Stimulated activated CD8-positive, alpha-beta memory T cell treated with anti-CD3 and anti-CD28 coated beads, Interleukin-15, amount 100 ng/mL, for 48 hours (primary cell): ENCODE measurements at places on chromosomes 2 and 18.
A peak's percentile ranks its signal among the peaks of the same experiment; 100 is the strongest.

- no peak for DNase-seq
Measured at GRCh38 chr2:153059338-153060052, 341.1 kb downstream of the ARL6IP6 start.

GRCh38 chr2:212997526-212998020 is 153.8 kb downstream of the IKZF2 start:
- DNase-seq, result no peak

DNA sequence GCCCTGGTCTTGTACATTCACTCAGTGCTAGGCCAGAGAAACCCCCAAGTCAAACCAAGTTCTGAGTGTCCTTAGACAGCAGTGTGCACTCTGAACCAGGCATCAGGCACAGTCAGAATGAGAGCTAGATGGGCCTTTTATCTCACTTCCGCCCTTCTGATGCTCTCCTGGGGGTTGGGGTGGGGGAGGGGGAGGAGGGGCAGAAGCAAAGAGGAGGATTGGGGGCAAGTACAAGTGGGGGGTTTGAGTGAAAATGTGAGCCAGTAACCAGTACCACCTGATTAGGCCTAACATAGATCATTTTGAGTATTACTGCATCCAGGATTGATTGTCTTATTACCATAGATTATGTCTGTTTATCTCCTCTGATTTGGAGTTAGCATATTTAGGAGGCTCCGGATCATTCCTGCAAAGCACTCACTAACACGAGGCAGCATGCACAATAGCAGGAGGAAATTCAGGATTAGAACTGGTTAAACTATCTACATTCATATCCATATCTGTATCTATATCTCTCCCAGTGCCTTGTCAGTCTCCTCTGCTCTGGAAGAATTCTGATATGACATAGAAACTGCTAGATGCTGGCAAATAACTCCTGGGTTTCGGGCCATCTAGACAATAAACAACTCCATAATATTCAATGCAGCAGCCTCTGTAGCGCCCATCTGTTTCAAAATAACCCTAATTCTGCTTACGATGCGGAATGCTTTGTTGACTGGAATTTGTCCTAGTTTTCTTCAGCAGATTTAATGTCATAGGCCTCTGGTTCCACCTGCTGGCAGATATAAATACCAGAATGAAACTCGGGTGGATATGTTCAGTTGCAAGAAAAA is 149.1 kb downstream of the RHBDD1 start:
- DNase-seq, result no peak

- DNase-seq, result no peak
Measured at GRCh38 chr2:28516950-28517349, 21.1 kb downstream of the PLB1 start.

GRCh38 chr2:62706721-62707521 is 1.4 kb downstream of the EHBP1 start:
- no peak for DNase-seq

- DNase-seq, result peak; percentile 57
Measured at GRCh38 chr2:39513641-39514094, 76.6 kb upstream of the MAP4K3 start.

- DNase-seq, result no peak
Measured at GRCh38 chr2:153074207-153074606, 355.8 kb downstream of the ARL6IP6 start.

GRCh38 chr2:95025406-95026319 is at the start of gene MAL:
TSS of gene MAL (plus strand) at chr2:95025708. CDS start at chr2:95025793, 85 bp downstream.
- DNase-seq, result no peak

GRCh38 chr2:161020437-161020836 is 139.8 kb upstream of the TANK start:
- no peak for DNase-seq

GRCh38 chr2:189285962-189286645 is 106.5 kb upstream of the COL5A2 start:
- no peak for DNase-seq

GRCh38 chr2:60091894-60092293 is 461.6 kb downstream of the BCL11A start:
- DNase-seq, result no peak

- DNase-seq, result no peak
Measured at GRCh38 chr2:180002198-180002770, 4.8 kb downstream of the CWC22 start.

GRCh38 chr2:24855726-24856125 is 62.5 kb downstream of the CENPO start:
- no peak for DNase-seq

GRCh38 chr2:113755835-113756354 is 547 bp downstream of the SLC35F5 start:
- DNase-seq, result peak; percentile 36

DNA sequence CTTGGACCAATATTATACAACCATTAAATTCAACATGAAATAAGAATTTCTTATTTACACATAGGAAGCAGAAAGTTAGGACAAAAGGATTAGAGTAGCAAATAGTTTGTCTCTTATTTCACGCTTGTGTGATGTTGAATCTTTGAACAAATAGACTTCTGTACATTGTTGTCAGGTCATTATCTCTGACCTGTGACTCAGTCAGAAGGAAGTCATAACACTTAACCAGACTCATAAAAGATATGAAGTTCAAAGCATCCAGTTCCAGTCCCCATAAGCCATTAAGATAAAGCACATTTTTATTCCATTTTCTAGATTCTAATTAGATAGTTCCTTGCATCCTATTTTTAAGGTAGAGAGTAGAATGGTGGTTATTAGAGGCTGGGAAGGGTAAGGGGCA is 130.8 kb downstream of the UPP2 start:
- no peak for DNase-seq

- no peak for DNase-seq
Measured at GRCh38 chr2:209534228-209534627, 110.4 kb downstream of the MAP2 start.

GRCh38 chr2:152443771-152444170 is 108.8 kb downstream of the FMNL2 start:
- DNase-seq, result no peak

DNA sequence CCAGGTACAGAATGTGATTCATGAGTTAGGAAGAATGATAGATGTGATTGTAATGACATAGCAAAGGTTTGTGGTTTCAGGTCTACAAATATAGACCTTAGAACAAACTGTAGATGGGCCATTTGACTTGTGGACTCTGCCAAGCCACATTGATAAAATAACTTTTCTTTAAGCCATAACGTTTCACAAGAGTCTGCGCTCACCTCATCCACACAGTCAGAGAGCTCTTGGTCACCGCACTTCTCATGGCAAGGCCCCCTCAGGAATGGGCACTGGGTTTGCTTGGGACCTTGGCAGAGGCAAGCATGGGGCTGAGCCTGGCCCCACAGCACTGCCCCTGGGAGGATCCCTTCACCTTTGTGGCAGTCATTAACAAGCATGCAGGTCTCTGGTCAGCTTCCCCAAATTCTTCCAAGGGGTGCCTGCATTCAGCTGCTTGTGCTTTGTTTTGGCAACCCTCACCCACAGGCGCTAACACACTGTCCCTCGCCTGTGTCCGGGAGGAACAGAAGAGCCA is 14.0 kb downstream of the ARMC9 start:
- DNase-seq, result no peak

DNA sequence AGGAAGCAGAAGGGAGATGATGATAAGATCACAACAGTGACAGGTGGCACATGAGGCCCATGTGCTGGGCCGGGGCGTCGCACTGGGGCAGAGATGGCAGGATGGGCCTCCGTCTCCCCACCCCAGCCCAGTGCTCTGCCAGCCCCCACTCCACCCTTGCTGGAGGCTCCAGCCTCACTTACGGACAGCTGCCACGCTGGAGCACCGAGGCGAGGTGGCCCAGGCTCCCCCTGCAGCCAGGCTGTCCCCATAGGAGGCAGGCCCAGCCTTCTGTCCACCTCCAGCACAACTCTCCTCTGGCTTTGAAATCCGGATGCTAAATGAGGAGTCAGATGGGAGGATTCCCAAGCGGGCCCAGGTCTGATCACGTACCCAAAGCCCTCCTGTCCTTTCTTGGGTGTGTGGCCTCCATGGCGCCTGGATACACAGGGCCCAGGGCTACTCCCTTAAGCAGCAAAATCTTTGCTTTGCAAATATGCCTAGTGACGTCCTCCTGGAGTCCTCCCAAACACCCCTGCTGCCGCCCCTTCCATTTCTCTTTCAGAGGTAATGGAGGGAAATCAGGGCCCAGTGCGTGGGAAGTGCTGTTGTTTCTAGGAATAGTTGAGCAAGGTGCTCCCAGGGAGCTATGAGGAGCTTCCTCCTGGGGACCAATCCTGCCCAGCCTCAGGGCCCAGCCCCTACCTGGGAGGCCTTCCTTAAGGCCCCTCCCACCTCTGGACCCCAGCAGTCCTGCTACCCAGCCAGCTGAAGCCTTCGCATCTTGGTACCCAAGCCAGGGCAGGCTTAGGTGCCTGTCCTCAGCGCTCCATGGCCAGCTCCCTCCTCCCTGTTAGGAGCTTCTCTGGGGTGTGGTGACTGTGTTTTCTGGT is 170.4 kb upstream of the MYCN start:
- no peak for DNase-seq

DNA sequence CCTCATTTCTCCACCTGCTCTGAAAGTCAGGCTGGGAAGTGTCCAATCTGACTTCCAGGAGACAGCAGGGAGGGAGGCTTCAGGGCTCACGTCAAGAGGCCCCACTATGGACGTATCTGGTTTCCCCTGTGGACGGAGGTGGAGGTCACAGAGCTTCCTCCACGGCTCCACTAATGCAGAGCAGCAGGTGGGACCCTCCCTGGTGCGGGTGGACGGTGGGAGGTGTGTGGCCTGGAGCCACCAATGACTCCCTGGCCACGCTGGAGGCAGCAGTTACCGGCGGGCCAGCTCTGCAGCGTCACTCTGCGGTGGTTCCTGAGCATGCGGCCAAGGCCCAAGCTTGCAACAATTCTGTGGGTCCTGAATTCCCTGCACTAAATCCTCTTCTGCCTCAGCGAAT is 9.0 kb downstream of the CRACDL start:
- DNase-seq, result no peak

DNA sequence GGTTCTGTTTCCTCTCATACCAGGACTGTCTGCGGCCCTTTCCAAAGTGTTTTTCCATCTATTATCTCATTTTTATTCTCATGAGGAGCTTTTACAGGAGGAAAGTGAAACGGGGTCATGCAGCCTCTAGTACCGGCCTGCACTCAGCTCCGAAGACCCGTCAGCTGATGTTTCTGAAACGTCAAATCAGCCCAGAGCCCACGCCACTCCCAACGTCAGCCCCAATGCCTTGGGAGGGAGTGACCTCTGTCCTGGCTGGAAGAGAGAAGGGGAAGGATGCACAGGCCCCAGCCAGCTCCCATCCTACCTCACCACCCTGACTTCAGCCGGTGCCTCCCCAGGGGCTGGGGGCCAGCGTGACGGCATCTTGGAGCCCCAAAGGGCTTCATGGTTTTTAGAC is 58.5 kb downstream of the ADCY3 start:
- DNase-seq, result no peak

GRCh38 chr18:78965917-78966792 is 13.5 kb upstream of the SALL3 start:
- DNase-seq, result no peak

DNA sequence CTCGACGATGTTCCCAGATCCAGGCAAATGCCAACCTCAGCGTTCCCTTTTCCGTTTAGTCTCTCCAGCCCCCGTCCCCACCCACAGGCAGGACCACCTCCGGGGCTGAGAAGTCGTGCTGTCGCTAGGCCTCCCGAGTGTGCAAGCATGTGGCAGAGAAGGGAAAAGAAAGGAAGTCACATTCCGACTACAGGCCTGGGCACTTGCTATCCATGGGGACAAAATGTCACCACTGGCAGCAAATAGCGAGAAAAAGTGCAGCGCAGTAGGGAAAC is 420 bp downstream of the PIGN start:
- DNase-seq, result no peak

DNA sequence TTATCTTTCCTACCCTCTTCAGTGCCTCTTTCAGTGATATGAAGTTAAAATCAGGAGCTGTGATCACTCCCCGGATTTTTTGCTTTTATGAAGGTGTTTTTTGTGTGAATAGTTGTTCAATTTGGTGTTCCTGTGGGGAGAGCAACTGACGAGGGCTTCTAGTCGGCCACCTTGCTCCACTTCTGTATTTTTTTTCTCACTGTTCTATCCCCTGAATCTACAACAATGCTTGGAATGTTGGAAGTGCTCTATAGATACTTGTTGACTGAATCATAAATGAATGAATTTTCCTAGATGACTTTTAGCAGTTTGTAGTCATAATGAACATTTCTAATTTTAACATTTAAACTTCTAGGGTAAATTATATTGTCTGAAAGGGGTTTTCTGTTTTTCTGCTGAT is 247.3 kb downstream of the ZNF385B start:
- no peak for DNase-seq

- DNase-seq, result no peak
Measured at GRCh38 chr2:234571620-234572407, 74.9 kb upstream of the ARL4C start.

GRCh38 chr18:22694954-22695353 is 238.2 kb upstream of the RBBP8 start:
- no peak for DNase-seq

- DNase-seq, result no peak
Measured at GRCh38 chr2:207038299-207038698, 99.0 kb downstream of the CPO start.

DNA sequence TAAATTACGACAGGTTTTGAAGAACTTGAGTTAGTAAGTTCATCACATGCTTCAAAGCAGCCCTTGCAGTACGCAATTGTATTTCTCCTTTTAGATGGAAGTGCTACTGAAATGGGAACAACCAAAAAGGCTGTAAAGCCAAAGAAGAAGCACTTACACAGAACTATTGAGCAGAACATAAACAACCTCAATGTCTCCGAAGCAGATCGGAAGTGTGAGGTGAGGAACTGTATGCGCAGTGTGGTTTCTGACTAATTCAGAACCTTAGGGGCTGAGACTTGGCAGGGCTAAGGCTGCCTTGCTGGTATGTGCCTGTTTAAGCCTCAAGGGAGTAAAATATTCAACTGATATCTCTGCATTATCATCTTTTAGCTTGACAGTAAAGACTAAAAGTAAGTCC is 8.4 kb downstream of the NCAPH start:
- DNase-seq, result peak; percentile 27

- DNase-seq, result no peak
Measured at GRCh38 chr2:110741491-110741980, 9.2 kb downstream of the ACOXL start.

DNA sequence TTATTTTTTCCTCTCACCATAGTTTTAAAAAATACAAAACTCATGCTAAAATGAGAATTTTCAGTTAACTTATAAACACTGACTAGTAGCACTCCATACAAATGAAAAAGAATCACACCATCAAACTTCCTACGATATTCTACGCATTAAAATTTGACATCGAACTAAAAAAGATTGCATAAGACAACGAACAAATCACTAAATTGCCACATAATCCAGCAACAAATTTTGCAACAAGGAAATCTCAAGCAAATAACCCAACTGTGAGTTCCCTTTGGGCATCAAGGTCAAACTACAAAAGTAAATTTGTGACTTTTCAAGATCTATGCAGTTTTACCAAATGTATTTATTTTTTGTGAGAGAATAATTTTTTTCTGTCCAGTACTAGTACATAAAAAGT is 1.5 kb downstream of the MAP3K2 start:
- no peak for DNase-seq

GRCh38 chr2:133498662-133499585 is 69.3 kb downstream of the NCKAP5 start:
- no peak for DNase-seq

- no peak for DNase-seq
Measured at GRCh38 chr2:26572591-26572990, 68.6 kb downstream of the CIB4 start.

- DNase-seq, result no peak
Measured at GRCh38 chr2:32463110-32463509, 106.3 kb downstream of the BIRC6 start.

GRCh38 chr2:9975805-9976447 is 24.4 kb downstream of the GRHL1 start:
- no peak for DNase-seq

GRCh38 chr2:40740419-40740818 is 288.5 kb upstream of the SLC8A1 start:
- no peak for DNase-seq
